Posterior vena cava (tissue), 2 donors: ENCODE measurements at places on chromosomes 4 and X. TPM values are rescaled to one million over a fixed set of nuclear protein-coding genes. Genes with fewer than 3 reads are reported as not detected.

TMEM271 gene
- not detected for total RNA-seq

DNA sequence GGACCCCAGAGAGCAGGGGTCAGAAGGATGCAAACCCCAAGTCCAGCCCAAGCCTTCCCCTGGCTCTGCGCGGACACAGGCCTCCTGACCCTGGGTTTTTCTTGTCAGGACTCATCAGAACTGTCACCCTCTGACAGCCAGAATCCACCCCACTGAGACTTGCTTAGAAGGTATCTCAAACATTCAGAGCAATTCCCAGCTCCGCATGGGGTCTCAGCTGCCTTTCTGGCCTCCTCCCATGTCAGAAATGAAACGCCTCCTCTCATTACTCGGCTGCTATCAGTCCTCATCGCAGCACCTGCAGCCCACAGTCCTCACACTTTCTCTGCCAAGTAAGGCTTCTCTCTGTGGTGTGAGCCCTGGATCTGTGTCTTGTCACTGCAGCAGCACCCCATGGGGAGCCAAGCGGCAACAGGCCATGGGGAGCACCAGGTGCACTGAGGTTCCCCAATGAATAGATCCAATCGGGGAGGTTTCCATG is 97.8 kb downstream of the WFS1 start:
- DNase-seq, result peak; percentile 51

MSX1 gene
- total RNA-seq, result 7.0 TPM

HMX1 gene
- not detected for total RNA-seq

DNA sequence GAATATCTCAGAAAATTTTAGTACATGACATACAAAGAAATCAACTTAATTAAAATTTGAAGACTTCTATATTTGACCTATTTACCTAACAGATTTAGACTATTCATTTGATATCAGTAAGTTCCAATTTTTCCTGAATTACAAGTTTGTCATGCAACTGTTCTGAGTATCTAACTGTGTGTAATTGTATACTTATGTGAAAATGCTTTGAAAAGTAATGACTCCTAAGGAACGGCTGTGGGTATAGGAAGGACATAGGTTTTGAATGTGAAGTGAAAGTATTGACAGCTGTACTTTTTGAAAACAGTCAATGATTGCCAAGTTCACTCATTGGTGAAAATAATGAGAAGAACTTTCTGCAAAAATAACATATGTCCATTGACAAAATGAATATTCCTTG is 2.9 kb downstream of the GRIA2 start:
- DNase-seq, result no peak

ENPP6 gene
- 0.83 TPM for total RNA-seq

SSX4 gene
- total RNA-seq, result not detected

DNA sequence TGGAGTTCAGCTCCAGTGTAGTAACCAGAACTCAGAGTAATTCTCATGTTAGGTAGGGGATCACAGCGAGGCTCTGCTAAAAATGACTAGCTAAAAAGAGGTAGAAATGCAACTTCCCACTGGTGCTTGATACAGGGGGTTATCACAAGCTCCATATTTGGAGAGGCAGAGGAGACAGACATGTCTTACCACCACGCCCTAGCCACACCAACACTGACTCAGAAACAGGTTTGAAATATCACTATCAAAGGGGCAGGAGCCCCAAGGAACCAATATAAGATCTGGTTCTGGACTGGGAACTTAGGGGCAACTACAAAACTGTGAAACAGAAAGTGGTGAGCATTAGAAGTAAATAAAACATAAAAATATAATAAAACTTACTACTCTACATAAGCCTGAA is 62.9 kb downstream of the IQCM start:
- DNase-seq, result no peak

DNA sequence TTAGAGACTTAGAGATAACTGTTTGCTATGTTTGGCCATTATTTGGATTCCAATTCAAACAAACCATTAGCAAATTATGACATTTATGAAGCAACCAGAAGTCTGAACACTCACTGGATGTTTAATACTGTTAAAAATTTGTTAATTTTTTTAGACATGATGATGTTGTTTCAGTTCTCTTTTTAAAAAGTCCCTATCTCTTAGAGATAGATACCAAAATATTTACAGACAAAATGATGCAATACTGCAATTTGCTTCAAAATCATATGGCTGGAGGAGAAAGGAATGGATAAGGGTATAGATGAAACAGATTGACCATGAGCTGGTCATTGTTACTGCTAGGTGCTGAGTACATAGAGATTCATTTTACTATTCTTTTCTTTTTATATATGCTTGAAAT is 534.6 kb downstream of the BCOR start:
- no peak for DNase-seq

GRCh38 chrX:139121616-139122286 is 408.8 kb upstream of the F9 start:
- DNase-seq, result no peak

GRCh38 chr4:141403782-141404181 is 183.1 kb downstream of the ZNF330 start:
- no peak for DNase-seq

SPARCL1 gene
- 868 TPM for total RNA-seq

DNA sequence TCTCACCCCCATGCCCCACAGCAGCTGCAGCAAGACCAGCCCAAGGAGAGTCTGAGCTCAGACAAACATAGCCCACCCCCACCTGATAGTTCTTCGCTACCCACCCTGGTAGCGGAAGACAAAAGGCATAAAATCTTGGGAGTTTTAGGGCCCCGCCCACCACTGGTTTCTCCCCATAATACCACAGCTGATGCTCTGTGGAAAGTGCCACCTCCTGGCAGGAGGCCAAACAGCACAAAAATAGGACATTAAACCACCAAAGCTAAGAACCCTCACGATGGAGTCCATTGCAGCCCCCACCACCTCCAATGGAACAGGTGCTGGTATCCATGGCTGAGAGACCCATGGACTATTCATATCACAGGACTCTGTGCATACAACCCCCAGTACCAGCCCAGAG is 226.7 kb downstream of the SNCA start:
- DNase-seq, result no peak

DNA sequence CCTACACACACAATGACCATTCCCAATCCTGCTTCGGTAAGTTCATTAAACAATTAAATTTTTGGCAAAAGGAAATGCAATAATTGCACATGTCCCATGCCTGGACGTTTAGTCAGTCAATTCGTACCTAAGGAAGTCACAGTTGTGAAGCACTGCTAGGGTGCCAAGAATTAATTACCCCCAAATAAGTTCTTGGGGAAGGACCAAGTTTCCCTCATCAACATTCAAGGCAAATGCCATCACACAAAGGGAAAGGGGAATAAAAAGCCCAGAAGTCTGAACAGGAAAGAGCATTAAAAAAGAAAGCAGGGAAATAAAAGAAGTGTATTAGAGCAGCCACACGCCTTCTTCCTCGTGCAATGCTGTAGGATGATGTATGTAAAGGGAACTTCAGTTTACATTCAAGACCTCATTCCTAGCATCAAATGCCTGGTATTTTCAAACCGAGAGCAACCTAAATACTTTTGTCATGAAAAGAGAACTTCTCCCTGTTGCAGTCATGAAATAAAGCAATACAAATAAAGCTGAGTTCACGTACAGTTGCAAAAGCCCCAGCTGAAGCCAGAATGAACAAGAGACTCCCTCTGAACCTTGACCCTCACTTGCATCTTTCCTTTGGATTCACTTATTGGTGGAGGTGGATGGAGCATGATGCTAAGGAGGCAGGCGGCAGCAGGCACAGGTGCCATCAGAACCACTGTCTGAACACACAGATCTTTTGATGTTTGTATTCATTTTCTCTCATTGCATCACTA is 124.0 kb upstream of the PPARGC1A start:
- no peak for DNase-seq

GRCh38 chr4:52627876-52628275 is 31.2 kb downstream of the USP46 start:
- DNase-seq, result peak; percentile 84

MTMR1 gene
- total RNA-seq, result 18.1 TPM

- DNase-seq, result no peak
Measured at GRCh38 chr4:164866817-164867490, 10.0 kb upstream of the APELA start.

VCX3A gene
- not detected for total RNA-seq

DNA sequence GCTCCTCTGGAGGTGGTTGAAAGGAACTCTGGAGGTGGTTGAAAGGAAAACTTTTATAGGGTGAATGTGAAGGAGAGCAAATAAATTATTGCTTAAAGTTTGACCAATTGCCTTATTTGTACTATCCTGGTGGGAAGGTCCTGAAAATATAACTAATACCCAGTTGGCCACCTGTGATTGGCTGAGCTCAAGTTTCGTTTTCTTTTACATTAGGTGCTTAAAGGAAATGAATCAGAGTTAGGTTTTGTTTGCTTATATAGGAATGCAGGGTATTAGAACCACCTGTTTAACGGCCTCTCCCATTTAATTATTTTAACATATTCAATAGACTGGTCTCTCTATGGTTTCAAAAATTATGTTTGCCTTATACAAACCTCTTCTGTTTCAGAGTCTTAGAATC is 497.6 kb downstream of the PRR32 start:
- DNase-seq, result no peak

DNA sequence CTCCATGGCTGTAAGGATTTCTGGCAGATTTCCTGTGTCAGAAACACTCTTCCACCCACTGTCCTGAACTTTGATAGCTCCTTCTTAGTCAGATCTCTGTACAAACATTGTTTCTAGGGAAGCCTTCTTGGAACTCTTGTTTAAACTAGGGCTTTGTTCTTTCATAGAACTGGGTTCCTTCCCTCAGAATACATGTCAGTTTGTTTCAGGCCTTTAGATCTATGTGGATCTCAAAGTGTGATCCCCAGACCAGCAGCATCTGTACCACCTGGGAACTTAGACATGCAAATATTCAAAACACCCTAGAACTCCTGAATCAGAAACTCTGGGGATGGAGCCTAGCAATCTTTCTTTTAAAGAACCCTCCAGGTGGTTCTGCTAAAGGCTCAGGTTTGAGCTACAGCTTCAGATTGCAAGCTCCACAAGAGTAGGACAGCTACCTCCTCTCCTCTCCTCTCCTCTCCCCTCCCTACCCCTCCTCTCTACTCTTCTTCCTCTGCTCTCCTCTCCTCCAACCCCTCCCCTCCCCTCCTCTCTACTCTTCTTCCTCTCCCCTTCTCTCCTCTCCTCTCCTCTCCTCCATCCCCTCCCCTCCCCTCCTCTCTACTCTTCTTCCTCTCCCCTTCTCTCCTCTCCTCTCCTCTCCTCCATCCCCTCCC is 12.7 kb downstream of the RASSF6 start:
- no peak for DNase-seq

GRCh38 chr4:100581337-100581736 is 63.5 kb upstream of the EMCN start:
- no peak for DNase-seq

DNA sequence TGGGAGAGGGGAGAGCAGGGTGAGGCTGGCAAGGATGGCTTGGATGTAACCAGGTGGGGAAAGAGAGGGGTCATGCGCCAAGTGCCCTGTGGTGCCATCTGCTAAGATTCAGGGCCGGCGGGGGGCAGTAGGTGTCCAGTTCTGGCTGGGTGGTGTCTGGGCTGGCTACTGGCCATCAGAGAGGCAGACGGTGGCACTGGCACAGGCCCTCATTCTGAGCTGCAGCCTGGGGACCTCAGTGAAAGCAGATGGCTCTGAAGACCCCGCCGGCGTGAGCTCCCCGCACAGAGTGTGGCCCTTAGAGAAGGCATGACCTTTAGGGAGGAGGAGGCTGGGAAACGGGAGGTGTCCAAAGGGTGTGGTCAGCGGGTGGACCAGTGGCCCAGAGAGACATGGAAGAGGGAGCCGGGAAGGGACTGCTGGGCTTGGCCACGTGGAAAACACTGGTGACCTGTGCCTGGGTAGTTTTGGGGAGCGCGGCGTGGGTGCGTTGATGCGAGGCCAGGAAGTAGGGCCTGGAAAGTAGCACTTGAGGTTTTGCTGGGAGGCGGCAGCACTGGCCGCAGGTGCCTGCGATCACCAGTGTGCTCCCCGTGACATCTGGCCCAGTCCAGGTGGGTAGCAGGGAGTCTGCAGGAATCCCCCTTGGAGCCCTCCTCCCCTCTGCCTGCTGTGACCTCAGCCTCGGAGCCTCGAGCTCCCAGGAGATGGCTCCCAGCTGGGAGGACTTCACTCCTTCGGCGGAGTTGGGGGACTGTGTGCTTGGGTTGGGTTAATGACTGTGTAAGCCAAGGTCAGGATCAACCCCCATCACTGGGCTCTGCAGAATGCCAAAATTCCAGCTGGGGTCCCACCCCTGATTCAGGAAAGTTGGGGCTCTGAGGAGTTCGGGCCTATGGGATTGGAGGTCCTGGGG is 9.3 kb upstream of the SH3TC1 start:
- DNase-seq, result no peak
